Fibroblast of skin of right quadriceps (primary cell): ENCODE measurements at places on chromosomes 7 and 10.

DNA sequence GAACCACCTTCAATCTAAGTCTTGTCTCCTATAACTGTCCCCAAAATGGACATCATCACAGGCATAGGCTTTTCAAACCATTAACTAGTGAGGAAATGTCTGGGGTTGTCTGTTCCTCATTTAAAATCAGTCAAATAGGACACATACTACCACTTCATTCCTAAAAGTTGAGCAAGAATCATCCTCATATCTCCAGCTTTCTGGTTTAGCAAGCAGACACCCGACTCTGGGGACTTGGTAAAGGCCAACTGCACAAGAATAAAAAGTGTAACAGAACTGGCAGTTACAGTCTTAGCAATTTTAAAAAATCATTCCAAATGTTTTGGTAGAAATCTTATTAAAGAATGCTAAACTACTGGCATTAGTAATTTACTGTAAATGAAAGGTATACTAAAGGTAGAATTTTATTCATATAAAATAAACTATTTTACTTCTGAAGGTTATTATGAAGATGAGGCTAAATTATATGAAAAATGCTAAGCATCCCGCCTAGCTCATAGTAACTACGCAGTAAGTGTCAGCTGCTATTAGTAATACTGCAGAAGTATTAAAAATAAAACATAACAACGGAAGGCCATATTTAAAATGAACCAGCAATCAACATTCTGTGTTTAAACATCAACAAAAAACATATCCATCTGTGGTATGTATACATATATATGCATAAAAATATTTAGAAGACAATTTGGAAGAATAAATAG is 60.8 kb downstream of the ZNF438 start:
- peak; percentile 44 for DNase-seq

GRCh38 chr7:32479574-32480200 is 10.5 kb downstream of the LSM5 start:
- DNase-seq: peak; percentile 38

DNA sequence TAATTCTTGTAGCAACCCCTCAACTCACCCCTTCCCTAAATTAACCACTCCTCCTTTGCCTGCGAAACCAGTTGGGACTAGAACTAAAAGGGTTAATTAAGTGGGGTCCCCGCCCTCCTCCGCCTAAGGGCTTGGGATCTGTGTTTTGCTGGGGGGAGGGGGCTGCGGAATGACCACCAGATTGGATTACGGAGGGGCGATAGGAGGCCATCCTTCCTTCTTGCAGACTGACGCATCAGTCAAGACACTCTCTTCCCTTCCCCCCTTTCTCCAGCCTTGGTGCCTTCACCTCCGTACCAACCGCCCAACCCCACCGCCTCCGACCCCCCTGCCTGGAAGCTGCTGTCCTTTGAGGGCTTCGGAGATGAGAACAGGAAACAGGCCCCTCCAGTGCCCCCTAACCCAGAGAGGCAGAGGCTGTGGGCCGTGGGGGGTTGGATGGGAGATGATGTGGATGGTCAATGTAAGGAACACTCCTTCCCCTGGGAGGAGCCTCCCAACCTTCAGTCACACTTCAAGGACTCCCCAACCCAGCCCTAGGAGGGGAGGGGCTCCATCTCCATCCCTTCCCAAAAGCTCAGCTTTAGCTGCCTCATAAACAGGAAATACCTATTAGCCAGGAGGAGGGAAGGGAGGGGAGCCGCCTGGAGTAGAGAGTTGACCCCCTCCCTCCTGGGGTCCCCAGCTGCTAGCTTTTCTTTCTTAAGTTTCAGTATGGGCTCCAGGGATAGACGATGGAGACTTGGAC is 997 bp upstream of the LDB1 start:
- peak; percentile 96 for DNase-seq

- no peak for DNase-seq
These were observed 217.4 kb downstream of the WDR37 start for GRCh38 chr10:1273372-1274105.
